ENCODE measurements at places on chromosomes 11 and 22.

- DNase-seq = no peak
Measured at GRCh38 chr22:35839841-35840301, 122.2 kb downstream of the APOL5 start.

GRCh38 chr22:22720201-22720723 lies 75.8 kb downstream of the GGTLC2 start:
- DNase-seq = peak; percentile 40

DNA sequence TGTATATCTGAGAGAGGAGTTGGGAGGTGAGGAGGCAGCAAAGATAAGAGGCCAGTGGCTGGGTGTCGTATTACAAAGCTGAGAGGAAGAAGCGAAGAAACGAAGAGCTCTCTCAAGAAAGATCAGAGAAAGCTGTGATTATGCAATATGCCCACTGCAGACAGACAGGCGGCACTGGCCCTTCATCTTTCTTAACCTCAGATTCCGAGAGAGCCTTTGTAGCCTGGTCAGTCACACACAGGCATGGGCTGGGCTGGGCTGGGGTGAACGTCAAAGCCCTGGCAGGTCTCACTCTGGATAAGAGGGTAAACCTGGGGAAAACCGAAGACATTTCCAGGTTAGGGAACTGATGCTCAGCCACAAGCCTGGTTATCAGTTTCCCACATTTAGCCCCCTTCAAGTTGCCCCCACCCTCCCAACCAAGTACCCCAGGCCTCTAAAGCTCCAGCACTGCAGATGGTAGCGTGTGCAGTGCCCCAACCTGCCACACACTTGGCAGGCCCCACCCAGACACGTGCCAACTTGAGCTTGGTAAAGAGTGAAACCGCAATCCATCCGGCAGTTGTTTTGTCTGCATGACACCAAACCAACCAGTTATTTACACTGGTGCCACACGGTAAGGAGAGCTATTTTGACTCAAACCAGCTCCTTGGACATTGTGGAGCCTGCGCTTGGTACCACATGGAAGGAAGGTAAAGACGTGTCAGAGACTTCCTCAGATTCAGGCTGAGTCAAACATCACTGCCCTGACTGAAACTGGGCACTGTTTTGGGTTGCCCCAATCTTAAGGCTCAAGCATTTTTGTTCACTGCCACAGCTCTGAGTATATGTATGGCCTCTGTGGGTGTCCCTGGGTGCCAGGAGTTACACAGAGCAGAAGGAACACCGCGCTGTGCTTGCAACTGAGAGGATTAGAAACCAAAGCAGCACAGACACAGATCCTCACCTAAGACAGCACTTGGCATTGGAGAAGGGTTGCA lies 135.9 kb downstream of the FDX1 start:
- no peak for DNase-seq

- no peak for DNase-seq
Measured at GRCh38 chr22:48594757-48595510, 1232.7 kb downstream of the BRD1 start.

- DNase-seq = no peak
Measured at GRCh38 chr11:110710628-110711381, 1.4 kb downstream of the ARHGAP20 start.

DNA sequence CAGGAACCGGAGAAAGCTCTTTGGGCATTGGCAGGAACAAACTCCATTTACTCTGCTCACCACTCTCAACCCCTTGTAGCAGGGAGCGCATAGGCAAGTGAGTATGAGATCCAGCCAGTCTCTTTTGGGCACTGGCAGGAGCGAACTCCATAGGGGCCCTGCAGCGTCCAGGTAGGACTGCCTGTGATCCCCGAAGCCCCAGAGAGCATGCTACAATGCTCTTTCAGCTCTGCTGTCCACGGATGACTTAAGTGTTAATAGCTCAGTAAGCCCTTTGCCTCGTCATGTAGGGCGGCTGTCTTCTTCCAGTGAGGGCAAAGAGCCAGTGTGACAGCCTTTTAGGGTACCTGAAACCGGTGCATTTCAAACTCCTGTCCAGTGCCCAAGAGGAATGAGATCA lies 1525.6 kb upstream of the RAG2 start:
- DNase-seq = no peak

GRCh38 chr11:116331381-116331780 lies 441.4 kb downstream of the BUD13 start:
- DNase-seq = no peak

- no peak for DNase-seq
Measured at GRCh38 chr22:32760815-32761214, 40.7 kb upstream of the TIMP3 start.

- no peak for DNase-seq
Measured at GRCh38 chr11:91078221-91078620, 855.4 kb upstream of the CHORDC1 start.
